ENCODE measurements at places on chromosomes 7 and 10. TPM values are rescaled to one million over a fixed set of nuclear protein-coding genes. Genes with fewer than 3 reads are reported as not detected.

Gene DENND10
- total RNA-seq = 26.0 TPM

Gene SSC4D
- 0.71 TPM for total RNA-seq

Gene DIP2C
- total RNA-seq = 2.2 TPM

Gene ADRB1
- total RNA-seq = 0.14 TPM

Gene CDHR3
- 2.2 TPM for total RNA-seq

Gene HOXA2
- 1.5 TPM for total RNA-seq

Gene CCDC3
- 17.3 TPM for total RNA-seq

Gene IL6
- total RNA-seq = 0.24 TPM

Gene LRIT1
- total RNA-seq = not detected

Gene KIF5B
- total RNA-seq = 70.4 TPM

Gene PLEKHS1
- total RNA-seq = under 0.01 TPM

Gene PON1
- 11.7 TPM for total RNA-seq

GRCh38 chr10:74890460-74890859 lies 64.1 kb downstream of the KAT6B start:
- DNase-seq = no peak

DNA sequence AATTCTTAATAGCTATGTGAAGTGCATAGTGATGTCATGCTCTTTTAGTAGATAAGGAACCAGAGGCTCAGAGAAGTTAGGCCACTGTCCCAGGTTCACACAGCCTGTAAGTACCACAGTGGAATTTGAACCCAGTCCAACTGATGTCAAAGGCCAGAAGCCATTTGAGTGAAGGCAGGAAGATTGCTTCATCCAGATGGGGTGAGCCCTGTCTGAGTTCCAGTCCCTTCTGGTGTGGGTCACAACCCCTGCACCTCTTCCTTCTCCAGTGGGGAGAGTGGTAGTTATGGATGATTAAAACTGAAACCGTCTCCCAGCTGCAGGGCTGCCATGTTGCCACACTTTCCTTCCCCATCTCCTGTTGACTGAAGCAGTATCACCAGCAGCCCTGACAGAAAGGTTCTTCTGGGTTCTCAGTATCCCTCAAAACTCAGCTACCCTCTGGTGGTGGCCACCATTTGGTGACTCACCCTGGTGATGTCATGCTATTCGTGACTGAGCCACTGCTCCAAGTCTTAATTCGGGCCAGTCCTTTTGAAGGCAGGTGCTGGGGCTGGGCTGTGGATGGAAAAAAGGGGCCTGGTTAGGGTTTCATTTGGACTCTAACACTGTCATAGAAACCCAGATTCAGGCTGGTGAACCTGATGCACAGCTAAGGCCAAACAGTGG lies 1.5 kb upstream of the C10orf95 start:
- no peak for DNase-seq

- no peak for DNase-seq
Observed at GRCh38 chr10:97058521-97058920, 127.2 kb downstream of the SLIT1 start.

DNA sequence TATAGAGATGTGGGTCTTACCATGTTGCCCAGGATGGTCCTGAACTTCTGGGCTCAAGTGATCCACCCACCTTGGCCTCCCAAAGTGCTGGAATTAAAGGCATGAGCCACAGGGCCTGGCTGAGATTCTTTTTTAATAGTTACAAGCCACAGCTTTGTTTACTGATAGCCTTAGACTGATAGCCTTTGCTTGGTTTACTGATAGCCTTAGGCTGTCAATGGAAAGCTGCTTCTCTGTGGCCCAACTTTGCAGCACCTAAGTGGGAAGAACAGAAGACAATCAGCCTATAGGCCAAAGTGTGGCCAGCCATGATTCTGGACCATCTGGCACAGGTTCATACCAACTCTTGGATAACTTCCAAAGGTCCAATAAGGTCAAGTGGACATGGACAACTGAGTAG lies 24.1 kb upstream of the CDCA7L start:
- DNase-seq = no peak

DNA sequence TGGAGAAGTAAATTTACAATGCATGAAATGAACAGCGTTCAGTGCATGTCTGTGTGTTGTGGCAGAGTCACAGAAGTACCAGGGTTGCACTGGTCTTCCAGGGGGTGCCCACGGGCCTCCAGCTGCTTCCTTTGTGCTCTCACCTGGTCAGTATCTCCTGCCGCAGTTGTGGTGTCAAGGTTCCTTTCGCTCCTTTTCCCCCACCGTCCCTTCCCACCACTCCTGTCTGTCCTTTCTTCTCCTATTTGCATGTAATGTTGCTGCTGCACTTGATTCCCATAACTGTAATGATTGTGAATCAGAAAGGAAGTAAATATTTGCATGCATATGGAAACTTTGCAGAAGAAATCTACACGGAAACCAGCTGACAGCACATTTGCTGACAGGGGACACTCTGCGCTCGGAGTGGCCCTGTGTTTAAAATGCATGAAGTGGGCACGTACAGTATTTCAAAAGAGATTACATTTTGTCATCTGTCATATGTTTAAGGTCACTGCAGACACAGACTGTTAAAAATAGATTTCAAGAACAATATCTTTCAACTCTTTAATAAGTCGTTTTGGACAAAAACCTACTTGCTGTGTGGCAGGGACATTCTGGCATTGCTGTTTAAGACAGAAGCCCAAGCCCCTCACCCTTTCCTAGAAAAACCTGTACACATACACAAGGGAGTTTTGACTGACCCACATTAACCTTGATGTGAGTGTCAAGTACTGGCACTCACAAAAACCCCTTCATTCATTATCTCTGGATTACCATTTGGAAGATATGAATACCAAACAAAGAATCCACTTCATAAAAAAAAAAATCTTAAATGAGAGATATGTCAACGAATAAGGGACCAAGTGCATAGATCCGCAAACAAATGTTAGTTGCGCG lies 336.7 kb upstream of the KLF6 start:
- no peak for DNase-seq

- no peak for DNase-seq
Observed at GRCh38 chr7:732094-732541, 5.0 kb upstream of the PRKAR1B start.

GRCh38 chr10:47288916-47289495 lies 11.0 kb upstream of the GDF10 start:
- no peak for DNase-seq

DNA sequence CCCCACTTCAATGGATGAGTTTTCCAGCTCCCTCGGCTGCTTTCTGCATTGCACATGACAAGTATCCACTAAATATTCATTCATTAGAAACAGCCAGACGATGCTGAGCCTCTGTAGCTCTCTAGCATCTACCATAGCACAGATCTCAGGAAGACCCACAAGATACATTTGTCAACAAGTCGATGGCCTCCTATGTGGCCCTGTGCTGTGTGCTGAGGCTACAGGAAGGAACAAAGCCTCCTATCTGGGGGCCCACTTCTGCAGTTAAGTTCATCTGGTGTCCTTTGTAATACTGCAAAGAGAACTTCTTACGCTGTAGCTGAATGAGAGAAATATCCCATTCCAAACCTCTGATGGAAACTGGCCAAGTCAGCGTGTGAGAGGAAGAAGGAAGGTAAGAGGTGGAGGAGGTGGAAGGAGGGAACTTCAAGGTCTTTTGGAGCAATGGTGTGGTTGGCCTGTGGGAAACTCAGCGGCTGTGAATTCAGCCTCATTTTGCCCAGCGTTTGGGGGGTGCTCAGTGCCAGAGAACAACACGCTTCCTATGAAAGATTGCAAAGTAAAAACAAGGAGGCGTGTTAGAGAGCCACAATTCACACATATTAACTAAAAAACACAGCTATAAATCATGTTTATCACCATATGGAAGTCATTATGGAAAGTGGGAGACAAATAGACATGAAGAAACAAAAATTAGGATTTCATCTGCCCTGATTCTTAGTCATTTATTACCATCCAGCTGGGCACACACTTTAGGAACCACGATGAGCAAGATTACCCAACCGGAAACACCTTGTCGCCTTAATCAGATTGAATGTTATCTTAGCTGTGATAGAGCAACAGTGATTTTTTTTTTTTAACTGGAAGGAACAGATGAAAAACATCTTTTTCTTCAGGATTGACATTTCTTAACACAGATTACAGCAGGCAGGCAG lies 62.2 kb upstream of the USP6NL start:
- DNase-seq = no peak

- DNase-seq = no peak
Observed at GRCh38 chr10:65491799-65492198, 1434.0 kb upstream of the LRRTM3 start.

- no peak for DNase-seq
Observed at GRCh38 chr7:79046061-79046460, 407.4 kb downstream of the MAGI2 start.

DNA sequence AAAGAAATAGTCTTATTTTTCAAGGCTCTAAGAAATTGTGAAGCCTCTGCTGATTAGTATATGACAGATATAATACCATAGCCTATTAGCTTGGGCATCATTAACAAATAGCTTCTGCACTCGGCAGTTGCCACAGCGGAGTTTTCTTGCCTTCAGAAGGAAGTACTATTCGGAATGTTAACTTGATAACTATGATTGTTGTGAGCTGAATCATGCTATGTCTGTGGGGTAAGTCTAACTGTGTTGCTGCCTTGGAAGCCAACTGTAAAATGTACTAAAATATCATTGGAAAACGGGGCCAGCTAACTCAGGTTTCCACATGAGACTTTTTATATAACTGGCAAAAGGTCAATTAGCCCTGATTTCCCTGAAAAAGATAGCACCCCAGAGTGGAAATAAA lies 93.2 kb downstream of the TWIST1 start:
- no peak for DNase-seq

- no peak for DNase-seq
Observed at GRCh38 chr7:119761776-119762175, 511.2 kb upstream of the KCND2 start.

GRCh38 chr10:29719281-29719675 lies 84.5 kb upstream of the SVIL start:
- no peak for DNase-seq

GRCh38 chr7:55071411-55072175 lies 52.8 kb downstream of the EGFR start:
- DNase-seq = no peak

GRCh38 chr7:99290980-99291607 lies 18.5 kb downstream of the MYH16 start:
- no peak for DNase-seq

GRCh38 chr7:42076870-42077269 lies 160.1 kb downstream of the GLI3 start:
- no peak for DNase-seq

DNA sequence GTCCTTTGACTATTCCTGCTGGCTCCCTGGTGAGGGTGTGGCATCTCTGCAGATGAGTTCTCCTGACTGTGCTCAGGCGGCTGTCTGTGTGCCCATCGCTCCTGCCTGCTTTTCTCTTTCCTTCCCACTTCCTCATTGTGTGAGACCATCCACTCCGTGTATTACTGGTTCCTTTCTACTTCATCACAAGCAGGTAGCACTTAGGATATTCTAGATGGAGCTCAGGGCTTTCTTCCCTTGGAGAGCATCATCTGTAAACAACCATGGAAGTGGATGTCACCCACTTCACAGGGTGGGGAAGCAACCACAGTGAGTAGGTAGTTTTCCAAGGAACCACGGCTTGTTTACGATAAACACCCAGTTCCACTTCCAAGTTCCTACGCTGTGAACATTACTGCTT lies 15.7 kb downstream of the DNAJB6 start:
- no peak for DNase-seq

DNA sequence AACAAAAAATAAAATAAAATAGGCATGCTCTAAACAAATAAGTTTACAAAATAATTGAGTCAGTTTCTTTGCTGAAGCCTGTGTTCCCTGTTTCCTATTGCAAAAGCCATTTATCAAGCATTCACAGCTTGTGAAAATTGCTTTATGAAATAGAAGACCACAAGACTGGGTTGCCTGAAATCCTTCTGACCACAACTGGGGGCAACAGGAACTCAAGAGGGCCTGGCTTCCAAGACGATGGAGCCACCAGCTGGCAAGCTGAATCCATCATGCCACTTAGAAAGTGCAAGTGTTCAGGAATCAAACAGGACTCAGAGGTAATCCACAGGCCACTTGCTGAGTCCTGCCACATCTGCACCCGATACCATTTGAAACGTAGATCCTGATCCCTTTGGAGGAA lies 752 bp upstream of the ABCA13 start:
- no peak for DNase-seq

DNA sequence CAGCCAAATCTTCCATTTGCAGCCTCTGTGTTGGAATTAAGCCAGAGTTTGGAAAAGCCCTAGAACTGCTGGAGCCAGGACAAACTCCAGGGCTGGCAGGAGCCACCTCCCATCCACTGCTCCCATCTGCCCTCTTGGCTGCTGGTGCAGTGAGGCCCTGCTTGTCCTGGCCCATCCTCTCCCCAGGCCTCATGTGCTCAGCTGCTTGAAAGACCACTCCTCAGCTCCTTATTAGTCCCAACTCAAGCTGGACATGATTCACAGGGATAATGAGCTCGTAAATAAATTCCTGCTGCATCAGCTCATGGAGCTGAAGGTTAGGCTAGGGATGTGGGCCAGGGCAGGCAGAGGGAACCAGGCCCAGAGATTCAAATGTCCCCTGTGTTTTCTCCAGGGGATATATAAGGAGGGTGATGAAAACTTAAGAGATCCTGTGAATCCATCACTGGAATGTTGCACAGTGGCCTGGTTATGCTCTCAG lies 282.8 kb downstream of the RPS24 start:
- DNase-seq = no peak

DNA sequence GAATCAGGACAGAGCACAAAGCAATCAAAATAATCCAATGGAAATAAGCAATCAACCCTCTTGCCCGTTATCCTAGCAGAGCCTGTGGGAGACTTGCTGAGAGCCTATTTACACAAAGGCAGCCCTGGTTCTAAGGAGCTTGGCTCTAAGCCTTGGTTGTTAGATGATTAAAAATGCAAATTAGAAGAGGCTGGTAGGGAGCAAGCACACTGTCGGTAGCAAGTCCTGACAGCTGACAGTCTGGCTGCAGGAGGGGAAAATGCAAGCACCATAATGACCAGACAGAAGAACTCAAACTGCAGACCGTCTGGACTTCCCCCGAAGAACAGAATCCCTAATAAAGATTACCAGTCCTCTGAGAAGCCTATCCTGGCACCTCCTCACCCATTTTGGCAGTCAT lies 131.8 kb upstream of the CTTNBP2 start:
- DNase-seq = no peak

DNA sequence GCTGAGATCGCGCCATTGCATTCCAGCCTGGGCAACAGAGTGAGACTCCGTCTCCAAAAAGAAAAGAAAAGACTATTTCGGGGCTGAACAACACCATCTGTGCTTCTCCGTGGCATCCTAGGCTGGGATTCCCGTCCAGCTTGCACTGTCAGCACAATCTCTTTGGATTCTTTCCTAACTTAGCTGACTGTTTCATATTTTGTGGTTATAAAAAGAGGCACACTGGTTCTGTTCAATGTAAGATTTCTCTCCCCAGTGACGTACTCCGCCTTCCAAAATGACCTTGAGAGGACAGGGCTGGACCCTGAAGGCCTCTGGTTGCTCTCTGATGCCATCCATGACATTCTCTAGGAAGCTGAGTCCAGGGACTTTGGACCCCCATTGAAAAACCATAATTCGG lies 8.8 kb downstream of the ZNHIT1 start:
- DNase-seq = no peak

- no peak for DNase-seq
Observed at GRCh38 chr10:114397651-114398145, 6.6 kb downstream of the AFAP1L2 start.

DNA sequence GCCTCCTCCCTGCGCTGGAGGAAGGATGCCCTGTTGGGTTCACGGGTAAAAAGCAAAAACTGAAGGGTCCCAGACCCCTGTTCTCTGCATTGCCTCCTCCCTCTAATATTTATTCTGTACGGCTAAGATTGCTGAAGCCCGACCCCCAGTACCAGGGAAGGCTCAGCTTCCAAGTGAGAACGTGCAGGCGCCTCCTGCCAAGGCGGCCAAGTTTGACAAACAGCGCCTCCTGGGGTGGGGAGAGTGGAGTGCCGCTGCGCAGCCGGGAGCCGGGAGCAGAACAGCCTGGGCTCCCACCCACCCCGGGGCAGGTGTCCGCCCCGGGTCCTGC lies 4.7 kb upstream of the EBF3 start:
- no peak for DNase-seq

Data from thymus (tissue), 14 donors.